ENCODE measurements at places on chromosomes 6 and 20.

DNA sequence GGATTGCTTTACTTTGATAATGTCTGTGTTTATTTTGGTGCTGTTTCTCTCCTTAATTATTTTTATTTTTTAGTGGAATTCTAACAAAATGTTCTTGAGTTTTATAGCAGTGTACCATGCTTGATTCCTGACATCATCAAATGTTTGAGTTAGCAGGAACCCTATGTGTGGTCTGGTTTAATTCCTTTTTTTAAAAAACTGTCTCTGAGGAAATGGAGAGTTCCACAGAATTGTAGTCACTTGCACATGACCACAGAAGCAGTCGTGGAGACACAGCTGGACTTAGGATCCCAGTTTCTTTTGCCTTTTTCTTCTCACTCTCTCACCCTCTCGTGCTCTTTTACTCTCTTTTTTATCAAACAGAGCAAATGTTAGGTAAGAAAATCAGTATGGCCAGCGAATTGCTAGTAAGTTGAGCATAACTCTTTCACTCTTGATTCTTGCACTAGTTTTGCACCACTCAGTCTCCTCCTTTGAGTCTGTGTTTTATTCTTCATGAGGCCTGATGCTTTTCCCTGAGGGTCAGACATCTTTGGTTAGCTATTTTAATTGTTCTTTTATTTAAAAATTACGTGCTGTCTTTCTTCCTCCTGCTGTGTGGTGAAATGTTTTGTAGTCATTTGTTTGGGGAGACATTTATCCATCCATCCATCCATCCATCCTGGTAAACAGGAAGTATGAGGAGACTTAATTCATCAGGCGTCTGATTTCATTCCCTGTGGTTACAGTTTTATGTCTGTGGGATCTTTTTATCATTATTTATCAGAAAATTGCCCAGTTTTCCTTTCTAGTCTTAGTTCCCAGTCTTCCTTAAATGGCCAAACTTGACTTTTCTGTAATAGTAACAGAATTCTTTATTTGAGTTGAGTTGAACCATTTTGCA, 83.0 kb downstream of the SCAF8 start:
- H3K27me3 ChIP-seq = no peaks in the 10 kb centered on the region
- peaks cover 58% of the 10 kb centered on the region for H3K36me3 ChIP-seq
- H3K4me3 ChIP-seq = no peak overlapping the region
- no peak overlapping the region for H3K27ac ChIP-seq
- no peaks in the 10 kb centered on the region for H3K4me1 ChIP-seq

- H3K27me3 ChIP-seq = no peaks in the 10 kb centered on the region
- no peak overlapping the region for H3K4me3 ChIP-seq
- no peaks in the 10 kb centered on the region for H3K4me1 ChIP-seq
- no peaks in the 10 kb centered on the region for H3K36me3 ChIP-seq
- H3K27ac ChIP-seq = no peak overlapping the region
These were observed 43.2 kb downstream of the KHDC1L start for GRCh38 chr6:73182021-73182607.

- H3K4me3 ChIP-seq = no peak overlapping the region
- no peak for DNase-seq
- no peaks in the 10 kb centered on the region for H3K36me3 ChIP-seq
These were observed 136.8 kb downstream of the OLIG3 start for GRCh38 chr6:137357263-137357947.

GRCh38 chr20:21373436-21373835, 23.9 kb downstream of the NKX2-4 start:
- H3K27ac ChIP-seq = no peak overlapping the region
- H3K4me3 ChIP-seq = no peak overlapping the region
- no peak for DNase-seq

GRCh38 chr6:24823185-24823584, 24.5 kb upstream of the ARMH2 start:
- H3K27me3 ChIP-seq = no peaks in the 10 kb centered on the region
- no peak for DNase-seq
- H3K4me1 ChIP-seq = no peaks in the 10 kb centered on the region
- H3K27ac ChIP-seq = no peak overlapping the region
- peaks cover 74% of the 10 kb centered on the region for H3K36me3 ChIP-seq

- H3K27ac ChIP-seq = no peak overlapping the region
- H3K4me3 ChIP-seq = no peak overlapping the region
These were observed 26.8 kb upstream of the RPN2 start for GRCh38 chr20:37152284-37152683.

GRCh38 chr6:53584726-53585125, 39.8 kb upstream of the GCLC start:
- DNase-seq = no peak
- no peak overlapping the region for H3K27ac ChIP-seq
- no peak overlapping the region for H3K4me3 ChIP-seq
- no peaks in the 10 kb centered on the region for H3K36me3 ChIP-seq
- no peaks in the 10 kb centered on the region for H3K27me3 ChIP-seq
- H3K4me1 ChIP-seq = no peaks in the 10 kb centered on the region

- H3K4me1 ChIP-seq = no peaks in the 10 kb centered on the region
- no peak overlapping the region for H3K27ac ChIP-seq
- no peaks in the 10 kb centered on the region for H3K36me3 ChIP-seq
- H3K27me3 ChIP-seq = peaks cover 4% of the 10 kb centered on the region
These were observed 2.5 kb downstream of the CALHM4 start for GRCh38 chr6:116556065-116556464.

- no peak for DNase-seq
- no peak overlapping the region for H3K4me3 ChIP-seq
- no peaks in the 10 kb centered on the region for H3K27me3 ChIP-seq
- H3K36me3 ChIP-seq = no peaks in the 10 kb centered on the region
- H3K4me1 ChIP-seq = peaks cover 73% of the 10 kb centered on the region
These were observed 6.1 kb downstream of the SAMD3 start for GRCh38 chr6:130216620-130217019.

- peaks cover 4% of the 10 kb centered on the region for H3K27me3 ChIP-seq
- H3K27ac ChIP-seq = no peak overlapping the region
- H3K4me3 ChIP-seq = no peak overlapping the region
- no peak for DNase-seq
These were observed 18.8 kb upstream of the CLPSL2 start for GRCh38 chr6:35757456-35758123.
